Pulmonary artery endothelial cell (primary cell): ENCODE measurements at places on chromosomes 13 and 19.
A peak's percentile ranks its signal among the peaks of the same experiment; 100 is the strongest.

DNA sequence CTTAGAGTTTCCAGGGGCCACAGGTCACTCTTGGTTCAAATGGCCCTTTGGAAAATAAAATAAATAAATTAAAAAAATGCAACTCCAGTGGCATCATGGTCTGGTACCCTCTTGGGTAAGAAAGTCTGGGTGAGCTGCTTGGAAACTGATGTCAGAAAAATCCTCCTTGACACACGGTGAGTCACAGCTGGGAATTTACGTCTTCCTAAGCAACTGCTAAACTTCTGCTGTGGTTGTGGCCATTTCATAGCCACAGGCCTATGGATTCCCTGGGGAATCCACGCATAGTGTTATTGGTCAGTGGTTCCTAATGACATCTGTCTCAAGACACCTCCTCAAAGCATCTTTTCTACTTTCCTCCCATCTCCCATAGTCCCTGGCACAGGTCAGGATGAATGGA is 220.8 kb downstream of the COG6 start:
- peak; percentile 73 for DNase-seq

DNA sequence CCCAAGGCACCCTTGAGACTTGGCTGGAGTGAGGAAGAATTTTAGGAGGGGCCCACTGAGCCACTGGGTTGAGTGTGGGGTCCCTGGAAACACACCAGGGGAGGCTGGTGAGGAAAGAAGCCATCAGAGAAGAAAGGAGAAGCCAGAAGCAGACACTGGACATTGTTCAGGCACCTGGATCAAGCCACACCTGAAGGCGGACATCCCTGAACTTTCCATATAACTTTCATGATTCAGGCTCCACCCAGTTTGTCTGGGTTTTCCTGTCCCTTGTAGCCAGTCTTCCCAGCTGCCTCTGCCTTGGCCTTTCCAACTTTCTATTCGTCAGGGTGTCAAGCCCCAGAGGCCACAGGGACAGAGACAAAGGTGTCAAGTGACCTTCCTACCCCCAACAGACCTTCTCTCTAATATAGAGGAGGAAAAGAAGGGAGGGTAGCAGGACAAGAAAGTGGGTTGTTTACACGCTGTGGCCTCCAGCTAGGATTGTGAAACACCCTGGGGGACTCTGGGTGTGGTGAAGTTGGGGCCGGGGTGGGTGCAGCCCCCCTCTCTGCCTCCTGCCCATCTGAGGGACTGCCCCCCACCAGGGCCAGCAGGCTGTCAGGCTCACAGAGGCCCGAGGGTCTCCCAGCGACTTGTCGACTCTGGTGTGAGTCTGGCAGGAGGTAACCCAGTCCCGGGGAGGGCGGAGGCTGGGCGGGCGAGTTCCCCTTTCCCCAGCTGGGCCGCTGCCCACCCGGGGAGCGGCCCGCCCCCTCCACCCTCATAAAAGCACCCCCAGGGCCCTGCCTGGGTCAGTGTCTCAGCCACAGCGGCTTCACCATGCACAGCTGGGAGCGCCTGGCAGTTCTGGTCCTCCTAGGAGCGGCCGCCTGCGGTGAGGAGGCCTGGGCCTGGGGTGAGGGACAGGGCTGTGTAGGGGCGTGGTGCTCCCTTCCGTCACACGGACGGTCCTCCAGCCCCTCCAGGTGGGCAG is at the start of gene CFD:
TSS of gene CFD (plus strand) at position 797 of the 976 bp plus-strand sequence. CDS start at position 823, 26 bp downstream.
- DNase-seq, result no peak

- no peak for DNase-seq
Observed at GRCh38 chr13:36096461-36097416, 34.4 kb downstream of the DCLK1 start.

GRCh38 chr13:92984151-92984550 is 242.5 kb upstream of the GPC6 start:
- DNase-seq, result no peak

GRCh38 chr19:49913720-49914119 is 15.3 kb upstream of the ATF5 start:
- DNase-seq, result no peak

DNA sequence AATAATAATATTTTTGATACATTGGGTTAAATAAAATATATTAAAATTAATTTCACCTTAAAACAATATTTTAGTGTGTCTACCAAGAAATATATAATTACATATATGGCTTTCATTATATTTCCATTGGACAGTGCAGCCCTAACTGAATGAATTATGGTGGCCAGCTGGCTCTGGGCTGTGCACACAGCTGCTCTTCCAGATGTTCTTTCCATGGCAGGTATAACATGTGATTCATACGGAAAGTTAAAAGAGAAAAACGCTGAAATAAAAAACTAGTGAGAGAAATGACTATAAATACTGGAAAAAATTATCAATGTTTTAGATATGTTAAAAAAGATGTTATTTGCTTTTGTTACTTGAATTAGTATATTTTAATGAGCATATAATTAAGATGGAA is 216.3 kb downstream of the RGCC start:
- DNase-seq, result no peak

DNA sequence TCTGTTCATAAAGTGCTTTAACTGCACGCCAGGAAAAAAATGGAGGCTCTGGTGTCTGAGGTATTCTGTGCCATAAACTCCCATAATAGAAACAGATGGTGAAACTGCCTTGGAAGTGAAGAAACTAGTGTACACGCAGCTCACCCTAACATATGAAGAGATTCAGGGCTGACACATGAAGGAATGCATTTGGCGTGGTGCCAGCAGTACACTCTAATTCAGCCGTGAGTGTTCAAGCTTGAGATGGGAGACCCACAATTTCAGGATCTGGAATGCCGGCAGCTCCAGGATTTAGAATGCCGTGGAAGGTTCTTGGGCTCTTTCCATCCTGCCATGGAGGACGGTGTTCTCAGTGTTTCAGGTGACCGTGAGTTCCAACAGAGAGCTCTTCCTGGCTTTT is 478.4 kb downstream of the TSHZ3 start:
- no peak for DNase-seq

DNA sequence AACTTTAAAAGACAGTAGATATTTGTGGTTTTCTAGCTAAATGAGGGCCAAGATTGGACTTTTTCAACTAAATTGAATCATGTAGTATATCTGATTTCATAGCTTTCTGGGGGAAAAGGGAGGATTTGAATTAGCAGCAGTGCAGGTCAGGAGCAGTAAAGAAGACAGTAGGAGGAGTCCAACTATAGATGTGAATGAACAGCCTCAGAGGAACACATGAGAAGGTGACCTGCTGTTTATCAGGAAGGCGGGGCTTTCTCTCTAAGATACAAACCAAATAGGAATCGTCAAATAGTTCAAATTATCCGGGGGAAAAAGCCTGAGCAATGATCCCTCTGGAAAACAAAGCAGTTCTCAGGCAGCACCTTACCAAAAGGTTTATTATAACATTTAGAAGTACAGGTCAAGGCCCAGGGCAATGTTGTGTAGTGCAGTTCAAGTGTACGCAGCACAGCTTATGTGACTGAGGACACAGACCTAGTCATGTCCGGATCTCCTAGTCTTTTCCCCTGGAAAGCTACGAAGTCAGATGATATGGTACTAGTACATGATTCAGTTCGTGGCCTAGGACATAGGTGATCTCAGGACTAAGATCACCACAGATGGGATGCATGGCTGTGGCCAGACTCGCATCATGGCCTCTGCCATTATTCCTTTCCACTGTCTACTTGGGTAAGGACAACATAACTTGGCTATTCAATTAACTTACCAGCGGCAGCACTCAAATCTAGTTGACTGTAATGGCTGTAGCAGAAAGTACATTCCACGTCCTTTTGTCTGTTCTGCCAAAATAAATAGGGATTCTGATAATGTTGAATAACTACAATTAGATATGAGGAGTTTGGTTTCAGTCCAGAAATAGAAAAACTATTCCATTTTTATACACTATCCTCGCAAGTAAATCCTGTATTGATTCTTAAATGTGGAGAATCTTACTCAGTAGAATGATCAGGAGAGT is 40.3 kb downstream of the MPHOSPH8 start:
- no peak for DNase-seq

- no peak for DNase-seq
Observed at GRCh38 chr19:45294291-45295029, 28.2 kb downstream of the CKM start.

- no peak for DNase-seq
Observed at GRCh38 chr19:46112527-46112926, 12.0 kb downstream of the IGFL3 start.

DNA sequence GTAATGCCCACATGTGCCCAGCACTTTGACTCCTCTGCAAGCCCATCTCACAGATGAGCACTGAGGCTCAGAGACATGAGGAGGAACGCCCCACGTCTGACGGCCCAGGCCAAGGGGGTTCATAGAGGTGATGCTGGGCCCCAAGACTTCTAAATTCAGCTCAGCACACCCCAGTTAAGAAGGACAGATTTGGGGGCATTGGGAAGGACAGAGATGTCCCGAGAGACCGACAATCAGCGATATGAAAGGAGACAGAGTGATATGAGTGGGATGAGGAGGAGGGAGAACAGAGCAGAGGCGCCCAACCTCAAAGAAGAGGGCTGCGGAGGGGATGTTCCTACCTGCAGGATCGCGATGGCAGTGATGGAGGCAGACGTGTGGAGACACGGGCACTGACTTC is at the start of gene CNFN:
TSS of gene CNFN (minus strand) at position 399 of the 400 bp plus-strand sequence. CDS start 1,260 bp downstream, outside the sequence.
- DNase-seq, result no peak
